ENCODE measurements at places on chromosomes 3 and 15. TPM values are rescaled to one million over a fixed set of nuclear protein-coding genes. Genes with fewer than 3 reads are reported as not detected.

GRCh38 chr3:64673159-64673715 lies 14.6 kb downstream of the ADAMTS9 start:
- no peaks in the 10 kb centered on the region for H3K27me3 ChIP-seq
- no peaks in the 10 kb centered on the region for H3K36me3 ChIP-seq

DNA sequence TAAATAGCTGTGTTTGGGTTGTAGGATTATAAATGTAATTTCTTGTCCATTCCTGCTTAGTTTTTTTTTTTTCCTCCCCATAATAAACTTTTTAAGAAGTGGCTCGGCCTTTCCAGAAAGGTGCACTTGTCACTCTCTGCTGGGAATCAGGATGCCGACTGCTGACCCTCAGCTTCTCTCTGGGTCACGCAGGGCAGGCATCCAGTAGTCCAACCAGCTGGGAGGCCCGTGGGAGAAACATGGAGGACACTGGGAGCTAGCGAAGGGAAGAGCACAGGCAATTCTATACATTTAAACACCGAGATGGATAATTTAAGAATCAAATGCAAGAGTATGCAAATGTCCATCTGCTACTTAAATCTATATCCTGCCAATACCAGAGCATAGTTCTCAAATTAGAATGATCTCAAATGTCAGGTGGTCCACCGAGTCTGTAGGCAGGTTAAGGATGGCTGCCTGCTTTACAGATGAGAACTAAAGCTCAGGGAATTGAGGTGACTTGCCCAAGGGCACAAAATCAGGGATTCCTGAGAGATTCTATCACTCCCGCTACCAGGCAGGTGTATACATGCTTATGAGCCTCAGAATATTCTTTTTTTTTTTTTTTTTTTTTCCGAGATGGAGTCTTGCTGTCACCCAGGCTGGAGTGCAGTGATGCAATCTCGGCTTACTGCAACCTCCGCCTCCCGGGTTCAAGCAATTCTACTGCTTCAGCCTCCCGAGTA lies 64.5 kb downstream of the DAPK2 start:
- no peaks in the 10 kb centered on the region for H3K4me1 ChIP-seq
- DNase-seq = peak; percentile 5

DNA sequence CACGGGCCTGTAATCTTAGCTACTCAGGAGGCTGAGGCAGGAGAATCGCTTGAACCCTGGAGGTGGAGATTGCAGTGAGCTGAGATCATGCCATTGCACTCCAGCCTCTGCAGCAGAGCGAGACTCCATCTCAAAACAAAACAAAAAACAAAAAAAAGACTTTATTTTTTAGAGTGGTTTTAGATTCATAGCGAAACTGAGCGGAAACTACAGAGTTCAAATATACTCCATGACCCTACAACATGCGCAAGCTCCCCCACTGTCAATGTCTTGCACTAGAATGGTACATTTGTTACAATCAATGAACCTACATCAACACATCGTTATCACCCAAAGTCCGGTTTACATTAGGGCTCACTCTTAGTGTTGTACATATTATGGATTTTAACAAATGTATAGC lies 2.2 kb upstream of the CRTAP start:
- no peak overlapping the region for H3K27ac ChIP-seq
- no peak for DNase-seq
- no peaks in the 10 kb centered on the region for H3K36me3 ChIP-seq
- H3K4me1 ChIP-seq = no peaks in the 10 kb centered on the region
- H3K4me3 ChIP-seq = no peak overlapping the region

GRCh38 chr15:67077641-67078215 lies 12.3 kb downstream of the SMAD3 start:
- H3K4me1 ChIP-seq = peaks cover 28% of the 10 kb centered on the region
- peak; percentile 81 for DNase-seq
- H3K4me3 ChIP-seq = no peak overlapping the region
- no peaks in the 10 kb centered on the region for H3K36me3 ChIP-seq

DNA sequence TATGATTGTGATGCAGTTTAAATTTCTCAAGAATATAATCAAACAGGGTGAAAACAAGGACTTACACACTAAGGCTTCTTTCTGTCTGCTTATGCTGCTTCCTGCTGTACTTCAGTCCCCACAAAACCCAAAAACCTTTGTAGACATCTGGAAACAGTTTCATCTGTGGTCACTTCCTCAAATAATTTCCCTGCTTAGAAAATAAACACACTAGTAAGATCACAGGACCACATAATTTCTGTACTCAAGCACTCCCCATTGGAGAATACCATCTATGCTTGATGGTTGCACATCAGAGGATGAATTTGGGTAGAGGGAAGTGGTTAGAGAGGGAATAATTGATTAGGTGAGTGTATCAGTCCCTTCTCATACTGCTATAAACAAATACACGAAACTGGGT lies 266.2 kb downstream of the LSAMP start:
- DNase-seq = no peak
- no peaks in the 10 kb centered on the region for H3K4me1 ChIP-seq
- no peaks in the 10 kb centered on the region for H3K27me3 ChIP-seq
- H3K36me3 ChIP-seq = no peaks in the 10 kb centered on the region
- H3K4me3 ChIP-seq = no peak overlapping the region

DNA sequence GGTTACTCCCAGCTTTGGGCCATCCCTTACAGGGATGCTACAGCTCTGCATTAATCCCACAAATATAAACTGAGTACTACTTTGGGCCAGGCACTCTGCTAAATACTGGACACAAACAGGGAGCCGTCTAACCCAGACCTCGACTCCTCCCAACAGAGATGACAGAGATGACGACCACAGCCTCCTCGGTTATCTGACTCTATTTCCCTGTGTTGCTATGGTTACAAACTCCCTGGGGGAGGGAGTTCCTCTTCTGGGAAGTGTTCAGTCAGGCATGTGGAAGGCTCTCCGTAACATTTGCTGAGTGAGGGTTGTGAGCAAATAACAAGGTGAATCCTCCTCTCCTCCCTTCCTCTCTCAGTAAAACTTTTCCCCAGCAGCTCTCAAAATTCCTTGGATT lies 6.7 kb upstream of the CMTM7 start:
- H3K27ac ChIP-seq = no peak overlapping the region
- no peaks in the 10 kb centered on the region for H3K4me1 ChIP-seq
- no peaks in the 10 kb centered on the region for H3K36me3 ChIP-seq
- no peak overlapping the region for H3K4me3 ChIP-seq
- no peaks in the 10 kb centered on the region for H3K27me3 ChIP-seq
- DNase-seq = no peak

GRCh38 chr3:100401674-100402041 lies 319 bp downstream of the LNP1 start:
- H3K36me3 ChIP-seq = no peaks in the 10 kb centered on the region
- H3K27ac ChIP-seq = peak overlapping the region; percentile 92
- H3K4me3 ChIP-seq = peak overlapping the region; percentile 98
- H3K4me1 ChIP-seq = peaks cover 4% of the 10 kb centered on the region
- H3K27me3 ChIP-seq = no peaks in the 10 kb centered on the region

DNA sequence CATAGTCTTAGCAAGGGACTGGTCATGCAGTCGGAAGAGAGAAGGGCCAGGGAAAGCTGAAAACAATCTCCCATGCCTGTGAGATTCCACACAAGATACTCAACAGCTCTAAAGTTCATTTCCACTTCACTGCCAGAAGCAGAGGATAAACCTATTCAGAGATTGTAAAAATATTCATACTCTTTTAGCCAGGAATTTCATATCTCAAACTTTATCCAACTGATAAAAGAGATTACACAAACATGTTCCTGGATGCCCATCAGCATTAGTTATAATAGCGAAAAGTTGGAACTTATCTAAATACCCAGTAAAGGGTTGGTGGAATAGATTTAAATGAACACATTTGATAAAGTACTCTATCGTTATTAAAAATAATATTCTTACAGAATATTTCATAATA lies 75.2 kb upstream of the ARHGEF3 start:
- no peak for DNase-seq
- H3K4me3 ChIP-seq = no peak overlapping the region
- no peaks in the 10 kb centered on the region for H3K4me1 ChIP-seq
- no peaks in the 10 kb centered on the region for H3K27me3 ChIP-seq

DNA sequence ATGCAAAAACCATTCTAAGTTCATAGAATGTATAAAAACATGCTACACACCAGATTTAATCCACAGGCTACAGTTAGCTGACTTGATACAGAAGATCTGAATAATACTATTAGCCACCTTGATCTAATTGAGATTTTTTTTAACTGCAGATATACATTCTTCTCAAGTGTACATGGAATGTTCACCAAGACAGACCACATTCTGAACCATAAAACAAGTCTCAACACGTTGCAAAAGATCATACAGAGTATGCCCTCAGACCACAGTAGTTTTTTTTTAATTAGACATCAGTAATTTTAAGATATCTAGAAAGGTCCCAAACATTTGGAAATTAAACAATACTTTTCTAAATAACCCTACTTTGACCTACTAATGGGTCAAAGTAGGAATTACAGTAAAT lies 83.3 kb downstream of the FGF7 start:
- no peaks in the 10 kb centered on the region for H3K36me3 ChIP-seq
- H3K27ac ChIP-seq = no peak overlapping the region
- DNase-seq = no peak
- no peaks in the 10 kb centered on the region for H3K4me1 ChIP-seq
- H3K4me3 ChIP-seq = no peak overlapping the region

DNA sequence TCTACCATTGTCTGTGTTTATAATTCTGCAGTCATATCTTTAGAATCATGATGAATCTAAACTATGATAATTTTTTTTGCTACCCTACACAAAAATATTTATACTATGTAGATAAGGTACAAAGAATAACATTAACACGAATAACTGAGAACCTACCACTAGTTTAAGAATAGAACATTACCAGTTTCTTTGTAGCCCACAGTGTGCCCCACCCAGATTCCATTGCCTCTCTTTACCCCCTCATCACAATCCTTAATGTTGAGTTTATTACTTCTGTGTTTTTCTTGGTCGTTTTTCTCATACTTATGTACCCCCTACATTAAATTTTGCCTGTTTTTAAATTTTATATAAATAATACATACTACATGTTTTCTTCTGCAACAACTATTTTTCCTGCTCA lies 140.5 kb downstream of the BBX start:
- no peak overlapping the region for H3K4me3 ChIP-seq
- H3K4me1 ChIP-seq = no peaks in the 10 kb centered on the region
- H3K27me3 ChIP-seq = no peaks in the 10 kb centered on the region
- DNase-seq = no peak
- H3K36me3 ChIP-seq = no peaks in the 10 kb centered on the region

- H3K27me3 ChIP-seq = no peaks in the 10 kb centered on the region
- no peaks in the 10 kb centered on the region for H3K4me1 ChIP-seq
- H3K27ac ChIP-seq = peak overlapping the region; percentile 63
- H3K36me3 ChIP-seq = no peaks in the 10 kb centered on the region
These were observed 473 bp downstream of the FHIT start for GRCh38 chr3:61250784-61251173.

DNA sequence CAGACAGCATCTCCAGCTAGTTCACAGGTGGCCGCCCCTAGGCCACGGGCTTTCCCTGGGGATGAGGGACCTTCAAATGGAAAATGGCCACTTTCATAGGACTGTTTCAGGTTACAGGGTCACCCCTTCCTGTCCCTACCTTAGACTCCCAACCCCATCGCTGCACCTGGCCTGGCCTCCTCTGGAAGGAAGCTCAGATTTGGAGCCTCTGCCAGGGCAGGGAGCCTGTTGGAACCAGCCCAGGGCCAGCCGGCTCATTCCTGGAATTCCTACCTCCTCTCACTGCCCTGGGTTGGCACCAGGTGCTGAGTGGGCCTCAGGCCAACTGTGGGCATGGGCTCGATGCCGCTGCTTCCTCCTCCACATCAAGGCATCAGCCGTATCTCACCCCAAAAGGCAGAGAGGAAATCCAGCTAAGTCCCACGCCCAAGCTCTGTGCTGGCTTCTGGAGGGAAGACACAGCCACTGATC lies 42.2 kb downstream of the KLHL25 start:
- H3K4me1 ChIP-seq = no peaks in the 10 kb centered on the region
- no peak for DNase-seq
- H3K4me3 ChIP-seq = no peak overlapping the region
- no peak overlapping the region for H3K27ac ChIP-seq
- H3K36me3 ChIP-seq = no peaks in the 10 kb centered on the region
- H3K27me3 ChIP-seq = no peaks in the 10 kb centered on the region

- H3K4me1 ChIP-seq = no peaks in the 10 kb centered on the region
- H3K36me3 ChIP-seq = no peaks in the 10 kb centered on the region
- no peak for DNase-seq
- H3K27ac ChIP-seq = no peak overlapping the region
These were observed 68.2 kb downstream of the CD200R1L start for GRCh38 chr3:112778353-112778948.

DNA sequence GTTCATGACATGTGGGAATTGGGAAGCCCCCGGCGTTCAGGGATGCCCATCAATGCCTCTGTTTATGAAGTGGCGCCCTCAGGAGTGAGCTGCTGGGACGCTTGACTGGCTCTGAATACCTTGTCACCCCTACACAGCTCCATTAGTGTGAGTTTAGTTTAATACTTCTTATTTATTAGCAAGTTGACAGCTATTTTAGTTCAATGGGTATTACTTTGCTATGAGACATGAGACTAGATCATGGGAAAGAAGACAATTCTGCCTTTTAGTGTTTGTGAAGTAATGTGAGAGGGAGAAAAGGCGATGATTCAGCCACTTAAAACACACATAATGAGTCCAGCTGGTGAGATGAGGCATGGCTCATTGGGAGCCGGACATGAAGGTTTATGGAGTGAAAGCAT lies 678.5 kb downstream of the NR2F2 start:
- no peak for DNase-seq
- H3K36me3 ChIP-seq = no peaks in the 10 kb centered on the region
- H3K27ac ChIP-seq = no peak overlapping the region
- no peak overlapping the region for H3K4me3 ChIP-seq

DNA sequence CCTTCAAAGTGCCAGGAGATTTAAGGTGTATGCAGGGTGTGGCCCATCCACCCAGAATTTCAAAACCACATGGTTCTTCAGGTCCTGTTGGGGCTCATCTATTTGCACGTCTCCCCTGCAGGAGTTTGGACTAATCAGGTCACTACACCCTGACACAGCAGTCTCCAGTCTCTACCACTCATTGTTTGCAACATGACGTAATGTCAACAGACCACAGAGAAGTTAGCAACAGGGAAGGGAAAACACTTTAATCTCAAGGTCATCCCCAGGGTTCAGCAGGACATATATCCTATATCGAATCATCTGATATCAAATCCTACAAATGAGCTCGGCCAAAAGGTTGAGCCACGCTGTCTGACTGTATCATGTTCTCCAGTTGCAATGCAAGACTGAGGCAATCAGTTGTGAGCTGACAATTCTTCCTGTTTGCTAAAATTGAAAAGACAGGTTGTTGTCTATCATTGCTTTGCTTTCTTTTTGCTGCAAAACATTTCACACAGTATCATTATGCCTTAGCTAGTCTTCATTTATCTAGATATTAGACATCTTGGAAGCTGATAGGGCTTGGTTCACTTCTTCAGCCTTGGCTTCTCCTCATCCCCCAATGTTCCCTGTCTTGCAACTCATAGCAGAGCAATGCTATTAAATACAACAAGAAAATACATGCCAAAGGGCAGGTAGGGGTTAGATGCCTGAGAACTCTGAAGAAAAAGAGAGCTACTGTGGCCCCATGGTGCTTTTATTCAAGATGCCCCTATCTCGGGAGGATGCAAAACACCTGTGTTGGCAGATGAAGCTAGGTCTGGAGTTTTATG lies 13.4 kb upstream of the LEKR1 start:
- no peak overlapping the region for H3K4me3 ChIP-seq
- no peak overlapping the region for H3K27ac ChIP-seq
- peaks cover 6% of the 10 kb centered on the region for H3K4me1 ChIP-seq
- DNase-seq = peak; percentile 32
- H3K36me3 ChIP-seq = no peaks in the 10 kb centered on the region
- H3K27me3 ChIP-seq = no peaks in the 10 kb centered on the region

SGO1 gene
- 4.0 TPM for total RNA-seq

ECE2 gene
- 0.37 TPM for total RNA-seq

ZPLD1 gene
- not detected for total RNA-seq

SKIC8 gene
- 47.0 TPM for total RNA-seq

DAZL gene
- not detected for total RNA-seq

HTR3E gene
- total RNA-seq = 0.52 TPM

ACOX2 gene
- total RNA-seq = 22.4 TPM

TRPM1 gene
- total RNA-seq = not detected

ZBED2 gene
- not detected for total RNA-seq

GOLGA8G gene
- not detected for total RNA-seq

Measured in colonic mucosa (tissue), 4 donors.